Activated naive CD8-positive, alpha-beta T cell treated with anti-CD3 and anti-CD28 coated beads for 36 hours (primary cell): ENCODE measurements at places on chromosomes 1 and 21. TPM values are rescaled to one million over a fixed set of nuclear protein-coding genes. Genes with fewer than 3 reads are reported as not detected.

- H3K36me3 ChIP-seq, result peaks cover 41% of the 10 kb centered on the region
- no peak overlapping the region for H3K27ac ChIP-seq
- no peaks in the 10 kb centered on the region for H3K27me3 ChIP-seq
- no peak for DNase-seq
- H3K4me3 ChIP-seq, result no peak overlapping the region
Measured at GRCh38 chr21:38823737-38824123, 18.0 kb downstream of the ETS2 start.

DNA sequence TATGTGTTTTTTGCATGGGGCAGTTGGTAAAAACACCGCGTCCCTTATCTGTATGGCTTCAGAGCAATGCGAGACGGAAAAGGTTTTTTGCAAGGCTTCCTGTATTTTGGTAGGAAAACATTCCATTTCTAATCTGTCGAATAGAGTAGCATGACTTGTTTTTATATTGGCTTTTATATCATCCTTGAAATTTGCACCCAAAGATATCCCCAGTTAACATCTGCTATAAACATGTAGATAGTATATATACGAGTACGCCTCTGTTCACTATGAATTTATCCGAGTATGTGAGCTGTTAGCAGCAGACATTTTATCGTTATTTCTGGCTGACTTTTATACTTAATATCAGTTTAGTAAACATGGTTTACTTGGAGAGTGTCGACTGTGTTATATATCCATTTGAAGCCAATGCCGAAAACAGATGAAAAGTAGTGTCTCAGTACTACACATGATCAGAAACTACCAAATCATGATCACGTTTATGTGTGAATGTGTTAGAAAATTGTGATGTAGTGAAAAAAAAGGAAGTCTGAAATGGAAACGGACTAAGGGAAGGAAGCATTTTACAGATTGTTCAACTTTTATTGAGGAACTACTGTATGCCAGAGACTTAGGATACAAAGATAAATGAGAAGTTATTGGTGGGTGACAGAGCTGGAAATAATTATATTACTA is 1.0 kb downstream of the LEPR start:
- peaks cover 14% of the 10 kb centered on the region for H3K4me1 ChIP-seq
- no peak overlapping the region for H3K4me3 ChIP-seq
- H3K27me3 ChIP-seq, result no peaks in the 10 kb centered on the region
- H3K27ac ChIP-seq, result no peak overlapping the region

DNA sequence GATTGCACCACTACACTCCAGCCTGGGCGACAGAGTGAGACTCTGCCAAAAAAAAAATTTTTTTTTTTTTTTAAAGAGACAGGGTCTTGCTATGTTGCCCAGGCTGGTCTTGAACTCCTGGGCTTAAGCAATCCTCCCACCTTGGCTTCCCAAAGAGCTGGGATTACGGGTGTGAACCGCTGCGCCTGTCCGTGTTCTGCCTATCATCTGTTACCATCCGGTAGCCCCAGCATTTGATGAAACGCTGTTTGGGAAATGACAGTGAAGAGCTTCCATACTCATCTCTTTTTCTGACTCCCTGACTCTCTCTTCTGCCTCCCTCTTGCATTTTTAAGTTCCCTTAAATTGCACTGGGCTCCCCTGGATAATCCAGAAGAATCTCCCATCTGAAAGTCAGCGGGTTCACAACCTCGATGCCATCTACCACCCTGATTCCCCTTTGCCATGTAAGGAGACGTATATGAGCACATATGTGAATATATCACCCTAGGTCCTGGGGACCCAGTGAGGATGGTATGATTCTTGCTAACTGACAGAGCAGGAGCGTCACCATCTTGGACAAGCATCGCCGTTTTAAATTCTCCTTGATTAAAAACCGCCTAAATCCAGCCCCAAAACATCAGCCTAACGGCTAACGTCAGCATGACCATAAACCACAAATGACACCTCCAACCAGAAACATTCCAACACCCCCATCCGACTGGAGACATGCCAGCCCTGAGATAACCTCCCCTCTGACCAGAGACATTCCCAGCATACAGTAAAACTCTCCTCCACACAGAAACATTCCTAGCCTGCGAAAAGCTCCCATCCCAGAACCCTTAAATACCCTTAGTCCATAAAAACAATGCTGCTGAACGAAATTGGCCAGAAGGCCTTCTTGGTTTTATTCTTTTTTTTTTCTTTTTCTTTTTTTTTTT is 12.4 kb downstream of the TNFRSF8 start:
- H3K36me3 ChIP-seq, result peaks cover 2% of the 10 kb centered on the region
- no peak for DNase-seq
- H3K27me3 ChIP-seq, result peaks cover 11% of the 10 kb centered on the region

DNA sequence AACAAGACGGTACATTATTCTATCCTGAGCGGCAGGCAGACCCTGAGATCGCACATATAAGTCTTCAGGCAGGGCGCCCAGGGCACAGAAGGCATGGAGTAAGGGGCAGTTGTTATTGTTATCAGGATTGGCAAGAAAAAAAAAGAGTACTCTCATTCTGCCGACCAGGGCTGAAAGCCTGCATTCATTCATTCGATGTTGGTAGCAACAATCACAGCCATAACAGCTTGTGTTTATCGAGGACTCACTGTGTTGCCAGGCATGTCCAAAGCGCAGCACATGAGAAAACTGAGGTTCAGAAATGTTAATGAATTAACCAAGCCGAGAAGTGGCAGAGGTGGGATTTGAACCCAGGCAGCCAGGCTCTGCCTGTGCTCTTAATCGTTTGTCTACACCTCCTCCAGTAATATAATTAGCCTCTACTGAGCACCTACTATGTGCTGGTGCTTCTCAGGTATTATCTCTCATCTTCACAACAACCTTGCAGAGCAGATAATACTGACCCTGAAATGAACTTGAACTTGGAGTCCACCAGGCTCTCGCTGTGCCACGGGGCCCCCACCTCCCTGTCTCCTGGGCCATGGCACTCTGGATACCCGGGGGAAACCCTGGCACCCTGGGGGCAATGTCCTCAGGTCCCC is 56.2 kb downstream of the TAS1R2 start:
- no peaks in the 10 kb centered on the region for H3K4me1 ChIP-seq
- H3K27ac ChIP-seq, result no peak overlapping the region
- no peaks in the 10 kb centered on the region for H3K36me3 ChIP-seq
- DNase-seq, result no peak

The GJA8 gene
- total RNA-seq, result not detected

DNA sequence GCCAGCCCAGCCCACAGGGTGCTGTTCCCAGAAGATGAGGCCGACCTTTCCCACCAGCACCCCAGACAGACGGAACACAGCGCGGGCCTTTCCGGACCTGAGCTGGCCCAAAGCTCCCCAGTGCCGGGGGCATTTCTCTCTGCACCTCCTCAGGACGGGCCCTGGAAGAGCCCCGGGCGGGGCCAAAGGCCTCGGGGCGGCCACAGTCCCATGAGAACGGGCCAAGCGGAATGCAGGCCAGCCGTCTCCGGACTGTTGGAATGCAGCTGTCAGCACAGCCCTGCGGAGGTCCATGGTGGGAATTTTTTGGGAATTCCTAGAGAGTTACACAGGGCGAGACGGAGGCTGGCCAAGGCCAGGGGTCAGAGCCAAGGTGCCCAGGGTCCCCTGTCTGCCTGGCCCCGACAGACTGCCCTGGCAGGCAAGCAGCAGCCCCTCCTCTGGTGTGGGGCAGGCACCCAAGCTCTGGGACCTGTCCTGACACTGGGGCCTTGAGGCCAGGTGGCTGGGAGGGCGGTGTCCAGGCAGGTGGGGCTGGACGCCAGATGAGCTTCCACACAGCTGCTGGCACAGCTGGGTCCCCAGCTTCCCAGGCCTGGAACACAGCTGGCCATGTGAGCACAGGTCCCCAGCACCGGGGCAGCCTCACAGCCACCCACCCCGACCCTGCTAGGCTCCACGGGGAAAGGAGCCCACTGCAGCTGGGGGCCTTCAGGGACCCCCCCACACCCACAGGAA is 63.0 kb downstream of the MEGF6 start:
- H3K36me3 ChIP-seq, result no peaks in the 10 kb centered on the region
- H3K27ac ChIP-seq, result no peak overlapping the region
- no peak for DNase-seq
- H3K4me3 ChIP-seq, result no peak overlapping the region

GRCh38 chr1:3909615-3910014 is 9.5 kb upstream of the C1orf174 start:
- H3K27ac ChIP-seq, result no peak overlapping the region
- peaks cover 5% of the 10 kb centered on the region for H3K4me1 ChIP-seq
- peaks cover 7% of the 10 kb centered on the region for H3K27me3 ChIP-seq
- DNase-seq, result no peak
- no peak overlapping the region for H3K4me3 ChIP-seq

The KRTAP19-3 gene
- total RNA-seq, result not detected

- peaks cover 12% of the 10 kb centered on the region for H3K4me1 ChIP-seq
- no peak overlapping the region for H3K4me3 ChIP-seq
- DNase-seq, result no peak
- no peaks in the 10 kb centered on the region for H3K27me3 ChIP-seq
Measured at GRCh38 chr1:181347495-181348390, 135.6 kb upstream of the CACNA1E start.

DNA sequence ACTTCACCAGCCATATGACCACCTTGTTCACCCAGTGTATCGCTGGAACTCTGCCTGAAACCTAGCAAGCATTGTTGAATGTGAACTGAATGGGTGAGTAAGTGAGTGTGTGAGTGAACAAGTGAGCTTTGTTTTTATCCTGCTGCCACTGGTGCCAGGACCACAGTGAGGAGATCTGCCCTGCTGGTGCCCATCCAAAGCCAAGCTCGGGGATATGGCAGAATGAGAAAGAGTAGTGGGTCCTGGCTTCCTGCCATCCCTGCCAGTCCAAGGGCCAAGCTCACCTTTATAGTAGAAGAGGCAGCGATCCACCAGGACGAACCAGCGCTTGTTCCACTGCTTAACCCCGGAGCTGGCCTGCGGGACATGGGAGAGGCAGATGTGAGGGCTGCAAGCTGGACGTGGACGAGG is 53.4 kb upstream of the GOLT1A start:
- H3K36me3 ChIP-seq, result no peaks in the 10 kb centered on the region
- no peak for DNase-seq
- H3K4me3 ChIP-seq, result no peak overlapping the region

DNA sequence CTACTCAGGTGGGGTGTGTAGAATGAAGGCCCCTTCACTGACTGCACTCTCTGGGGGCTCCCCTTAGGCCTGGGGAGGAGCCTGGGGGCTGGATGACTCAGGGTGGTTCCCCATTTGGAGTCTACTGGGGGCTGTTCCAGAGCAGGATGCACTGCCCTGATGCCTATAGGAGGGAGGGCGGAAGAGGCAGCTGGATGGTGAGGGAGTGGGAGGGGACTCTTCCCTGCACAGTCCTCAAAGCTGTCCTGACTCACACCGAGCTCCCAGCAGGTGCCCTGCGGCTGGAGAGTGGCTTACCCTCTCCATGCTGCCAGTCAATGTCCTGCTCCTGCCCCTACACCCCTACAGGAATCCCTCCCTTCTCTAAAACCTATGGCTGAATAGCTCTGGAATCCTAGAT is 204.4 kb downstream of the TRABD2B start:
- no peak overlapping the region for H3K27ac ChIP-seq
- H3K27me3 ChIP-seq, result no peaks in the 10 kb centered on the region
- H3K4me3 ChIP-seq, result no peak overlapping the region
- no peaks in the 10 kb centered on the region for H3K36me3 ChIP-seq
- no peaks in the 10 kb centered on the region for H3K4me1 ChIP-seq
- DNase-seq, result no peak

DNA sequence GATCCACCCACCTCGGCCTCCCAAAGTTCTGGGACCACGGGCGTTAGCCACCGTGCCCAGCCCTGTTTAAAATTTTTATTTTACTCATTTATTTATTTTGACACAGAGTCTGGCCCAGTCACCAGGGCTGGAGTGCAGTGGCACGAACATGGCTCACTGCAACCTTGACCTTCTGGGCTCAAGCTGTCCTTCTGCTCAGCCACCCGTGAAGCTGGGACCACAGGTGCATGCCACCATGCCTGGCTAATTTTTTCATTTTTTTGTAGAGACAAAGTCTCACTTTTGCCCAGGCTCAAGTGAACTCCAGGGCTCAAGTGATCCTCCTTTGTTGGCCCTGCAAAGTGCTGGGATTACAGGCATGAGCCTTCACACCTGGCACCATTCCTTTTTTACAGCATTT is 27.5 kb upstream of the DNAJC6 start:
- no peaks in the 10 kb centered on the region for H3K4me1 ChIP-seq
- H3K27me3 ChIP-seq, result peaks cover 8% of the 10 kb centered on the region
- DNase-seq, result no peak
- no peak overlapping the region for H3K4me3 ChIP-seq
- H3K27ac ChIP-seq, result no peak overlapping the region

DNA sequence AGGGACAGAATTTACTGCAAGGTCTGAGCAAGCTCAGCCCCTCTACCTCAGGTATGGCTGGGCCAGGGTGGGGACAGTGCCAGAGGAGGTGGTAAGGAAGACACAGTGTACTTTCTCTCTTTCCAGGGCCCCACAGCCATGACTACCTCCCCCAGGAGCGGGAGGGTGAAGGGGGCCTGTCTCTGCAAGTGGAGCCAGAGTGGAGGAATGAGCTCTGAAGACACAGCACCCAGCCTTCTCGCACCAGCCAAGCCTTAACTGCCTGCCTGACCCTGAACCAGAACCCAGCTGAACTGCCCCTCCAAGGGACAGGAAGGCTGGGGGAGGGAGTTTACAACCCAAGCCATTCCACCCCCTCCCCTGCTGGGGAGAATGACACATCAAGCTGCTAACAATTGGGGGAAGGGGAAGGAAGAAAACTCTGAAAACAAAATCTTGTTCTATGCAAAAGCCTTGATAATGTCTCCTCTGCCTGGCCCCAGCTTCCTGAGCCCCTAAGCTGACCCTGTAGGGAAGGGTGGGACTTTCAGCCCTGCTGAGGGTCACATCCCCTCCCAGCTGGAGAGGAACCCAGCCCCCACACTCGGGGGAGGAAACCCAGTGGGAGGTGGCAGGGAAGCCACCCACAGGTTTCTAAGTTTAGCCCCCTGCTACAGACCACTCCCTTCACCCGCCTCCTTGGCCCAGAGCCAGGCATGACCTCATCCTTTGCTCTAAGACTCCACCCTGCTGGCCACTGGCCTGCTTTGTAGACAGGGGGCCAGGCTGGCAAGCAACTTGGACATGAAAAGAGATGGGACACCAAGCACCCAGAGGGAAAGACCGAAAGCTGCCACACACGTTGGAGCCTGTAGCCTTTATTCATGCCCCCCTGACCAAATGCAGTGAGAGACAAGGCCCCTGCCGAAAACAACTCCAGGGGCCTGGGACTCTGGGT is 6.4 kb downstream of the RHOC start:
- H3K4me1 ChIP-seq, result peaks cover 56% of the 10 kb centered on the region
- H3K27ac ChIP-seq, result peak overlapping the region; percentile 89
- H3K27me3 ChIP-seq, result no peaks in the 10 kb centered on the region
- H3K4me3 ChIP-seq, result peak overlapping the region; percentile 39

- no peaks in the 10 kb centered on the region for H3K4me1 ChIP-seq
- no peaks in the 10 kb centered on the region for H3K36me3 ChIP-seq
- H3K4me3 ChIP-seq, result no peak overlapping the region
- H3K27ac ChIP-seq, result no peak overlapping the region
- DNase-seq, result no peak
Measured at GRCh38 chr1:188240772-188241406, 1412.1 kb downstream of the PLA2G4A start.

GRCh38 chr21:41112740-41113692 is 54.9 kb upstream of the BACE2 start:
- no peak for DNase-seq
- no peaks in the 10 kb centered on the region for H3K27me3 ChIP-seq
- peak overlapping the region; percentile 4 for H3K27ac ChIP-seq
- H3K4me1 ChIP-seq, result peaks cover 20% of the 10 kb centered on the region

The PLA2G2C gene
- total RNA-seq, result not detected
